Left renal pelvis (tissue), 4 donors: ENCODE measurements at places on chromosomes 3 and 15. TPM values are rescaled to one million over a fixed set of nuclear protein-coding genes. Genes with fewer than 3 reads are reported as not detected.

PAK6 gene
- polyA plus RNA-seq = 8.4 TPM

CASR gene
- 0.48 TPM for polyA plus RNA-seq

IL17RE gene
- polyA plus RNA-seq = 18.8 TPM

SLC27A2 gene
- polyA plus RNA-seq = 60.5 TPM

IGSF11 gene
- polyA plus RNA-seq = 6.4 TPM

CNOT10 gene
- polyA plus RNA-seq = 49.4 TPM

CLRN1 gene
- polyA plus RNA-seq = not detected

POLQ gene
- 3.6 TPM for polyA plus RNA-seq

SCAANT1 gene
- polyA plus RNA-seq = 2.2 TPM

ARPP21 gene
- polyA plus RNA-seq = 1.6 TPM

CSTA gene
- polyA plus RNA-seq = 0.53 TPM

IQCH gene
- polyA plus RNA-seq = 6.9 TPM

SAMD7 gene
- not detected for polyA plus RNA-seq

RPL22L1 gene
- polyA plus RNA-seq = 90.3 TPM

ZIC1 gene
- not detected for polyA plus RNA-seq

HRH1 gene
- polyA plus RNA-seq = 2.2 TPM

IMPG2 gene
- 0.57 TPM for polyA plus RNA-seq

SLC6A1 gene
- polyA plus RNA-seq = 0.82 TPM

GP9 gene
- polyA plus RNA-seq = 0.66 TPM

SCN5A gene
- polyA plus RNA-seq = 1.1 TPM

RPL4 gene
- 3,685 TPM for polyA plus RNA-seq

PLSCR2 gene
- polyA plus RNA-seq = 0.25 TPM

GLCE gene
- 45.9 TPM for polyA plus RNA-seq

TMEM108 gene
- polyA plus RNA-seq = 3.0 TPM

CSPG5 gene
- polyA plus RNA-seq = 0.95 TPM

MFGE8 gene
- 138 TPM for polyA plus RNA-seq

CCDC54 gene
- polyA plus RNA-seq = not detected

PLCB2 gene
- 15.1 TPM for polyA plus RNA-seq
